Hindlimb muscle (tissue), 1 donor: ENCODE measurements at places on chromosomes 7 and 10. TPM values are rescaled to one million over a fixed set of nuclear protein-coding genes. Genes with fewer than 3 reads are reported as not detected.

Gene PPP1R3A
- 45.0 TPM for polyA plus RNA-seq

- no peak for DNase-seq
Observed at GRCh38 chr10:112202561-112203241, 19.1 kb upstream of the GPAM start.

DNA sequence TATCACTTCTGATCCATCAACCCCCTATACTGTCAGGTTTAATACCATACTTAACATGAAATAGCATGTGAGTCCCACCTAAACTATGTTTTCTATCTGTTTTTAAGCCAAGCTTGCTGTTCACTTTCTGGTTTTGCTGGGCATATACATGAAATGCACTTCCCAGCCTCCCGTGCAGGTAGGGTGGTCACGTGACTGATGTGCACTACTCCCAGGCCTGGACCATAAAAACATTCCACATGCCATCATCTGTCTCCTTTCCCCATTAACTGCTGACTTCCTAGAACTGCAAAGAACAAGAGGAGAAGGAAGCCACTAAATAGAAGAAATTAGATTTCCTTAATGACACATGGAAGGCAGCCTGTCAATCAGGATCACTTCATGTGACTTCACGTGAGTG is 40.1 kb upstream of the CALD1 start:
- no peak for DNase-seq

DNA sequence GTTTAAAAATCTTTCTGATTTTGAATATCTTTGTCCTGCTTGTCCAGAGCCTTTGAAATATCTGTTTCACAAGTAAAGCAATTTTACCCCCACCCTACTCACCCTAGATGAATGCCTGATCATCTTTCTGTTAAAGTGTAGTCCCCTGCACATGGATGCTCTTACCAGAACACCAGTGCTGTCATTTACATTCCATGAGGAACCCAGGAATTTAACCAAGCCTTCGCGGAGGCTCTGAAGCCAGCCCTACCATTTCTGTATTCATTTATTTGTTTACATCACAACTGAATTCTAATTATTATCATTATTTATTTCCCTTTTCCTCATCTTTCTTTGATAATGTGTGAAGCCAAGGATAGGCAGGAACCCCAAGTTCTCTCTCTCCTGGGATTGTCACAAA is 167.8 kb upstream of the MYO3A start:
- DNase-seq, result no peak

- no peak for DNase-seq
Observed at GRCh38 chr7:117478836-117479224, 995 bp upstream of the CFTR start.
